ENCODE measurements at places on chromosomes 16 and 17.

GRCh38 chr17:60562421-60562820, 36.4 kb upstream of the APPBP2 start:
- no peak for DNase-seq

GRCh38 chr17:82876602-82877379, 37.0 kb upstream of the ZNF750 start:
- peak; percentile 73 for DNase-seq

GRCh38 chr17:50891577-50891989, 25.4 kb upstream of the TOB1 start:
- DNase-seq, result no peak

DNA sequence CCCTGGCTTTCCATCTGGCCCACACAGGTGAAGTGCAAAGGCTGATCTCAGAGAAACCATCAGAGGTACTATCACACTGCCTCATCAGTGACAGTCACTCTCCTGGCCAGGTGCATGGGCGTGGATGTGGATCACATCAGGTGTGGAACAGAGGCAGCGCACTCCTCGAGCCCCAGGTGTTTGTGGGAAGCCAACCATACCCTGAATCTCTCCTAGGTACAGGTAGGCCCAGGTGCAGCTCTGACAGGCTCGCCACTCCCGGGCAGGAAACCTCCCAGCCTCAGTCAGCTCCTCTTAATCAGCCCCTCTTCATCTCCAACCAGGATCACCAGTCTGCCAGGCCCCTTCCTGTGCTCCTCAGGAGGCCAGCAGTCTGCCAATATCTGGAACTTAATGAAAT, 31.7 kb downstream of the TLE7 start:
- DNase-seq, result no peak

GRCh38 chr17:48754500-48755261, 26.1 kb upstream of the HOXB13 start:
- no peak for DNase-seq

GRCh38 chr17:45702666-45703266, 81.4 kb upstream of the CRHR1 start:
- DNase-seq, result no peak

GRCh38 chr16:20675488-20676267, 21.8 kb downstream of the ACSM1 start:
- peak; percentile 75 for DNase-seq

DNA sequence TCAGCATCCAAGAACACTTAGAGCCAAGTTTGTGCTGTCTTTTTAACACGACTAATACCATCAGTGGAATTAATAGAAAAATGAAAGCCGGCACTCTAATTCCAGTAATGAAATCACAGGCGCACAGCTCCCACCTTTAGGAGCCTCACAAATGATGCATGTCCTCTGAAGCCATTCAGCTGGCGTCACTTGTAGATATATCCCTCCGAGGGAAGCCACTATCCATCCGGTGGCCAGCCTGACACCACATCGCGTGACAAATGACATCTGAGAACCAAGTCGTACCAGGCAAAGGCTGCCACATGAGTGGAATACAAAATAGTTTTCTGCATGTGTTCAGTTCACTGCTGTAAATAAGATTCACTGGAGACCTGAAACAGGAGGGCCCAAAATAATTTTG, 205.6 kb downstream of the GRIN2A start:
- no peak for DNase-seq

- DNase-seq, result peak; percentile 80
Observed at GRCh38 chr17:17416400-17417360, 60.1 kb upstream of the MED9 start.

DNA sequence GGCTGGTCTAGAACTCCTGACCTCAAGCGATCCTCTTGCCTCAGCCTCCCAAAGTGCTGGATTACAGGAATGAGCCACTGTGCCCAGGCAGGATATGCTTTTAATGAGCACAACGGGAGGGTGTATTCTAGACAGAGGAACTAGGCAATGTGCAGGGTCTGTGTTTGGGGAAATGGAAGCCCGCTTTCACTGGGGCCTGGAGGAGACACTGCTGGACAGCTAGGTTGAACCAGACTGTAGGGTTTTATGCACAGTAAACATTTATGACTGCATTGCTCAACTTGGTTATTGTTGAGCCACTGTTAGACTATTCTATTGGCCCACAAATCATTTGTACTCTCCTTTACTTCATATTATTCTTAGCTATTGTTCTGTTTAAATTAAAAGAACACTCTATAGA, 10.2 kb upstream of the SIAH1 start:
- DNase-seq, result no peak

GRCh38 chr16:962901-963814, 7.6 kb downstream of the LMF1 start:
- DNase-seq, result no peak

DNA sequence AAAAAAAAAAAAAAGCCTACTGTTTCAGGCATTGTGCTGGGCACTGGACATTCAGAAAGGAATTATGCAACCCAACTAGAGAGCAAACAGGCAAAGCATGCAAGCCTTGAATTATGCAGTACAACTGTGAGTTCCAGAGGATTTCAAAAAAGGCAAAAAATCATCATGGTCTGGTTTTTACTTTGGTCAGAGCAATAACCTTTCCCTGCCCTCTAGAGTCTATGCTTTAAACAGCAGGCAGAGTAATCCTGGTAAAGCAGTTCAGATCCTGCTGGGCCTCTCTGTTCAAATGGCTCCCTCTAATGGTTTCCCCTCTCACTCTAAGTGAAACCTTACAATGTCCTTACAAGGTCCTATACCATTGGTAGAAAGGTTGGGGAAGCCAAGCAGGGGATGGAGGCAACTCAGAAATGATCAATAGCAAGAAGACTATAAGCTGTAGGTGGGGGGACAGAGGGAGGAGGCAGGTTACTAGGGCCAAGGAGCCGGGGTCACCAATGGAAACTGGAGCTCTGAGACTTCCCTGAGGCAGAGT, 4.6 kb upstream of the TAF15 start:
- DNase-seq, result peak; percentile 79

DNA sequence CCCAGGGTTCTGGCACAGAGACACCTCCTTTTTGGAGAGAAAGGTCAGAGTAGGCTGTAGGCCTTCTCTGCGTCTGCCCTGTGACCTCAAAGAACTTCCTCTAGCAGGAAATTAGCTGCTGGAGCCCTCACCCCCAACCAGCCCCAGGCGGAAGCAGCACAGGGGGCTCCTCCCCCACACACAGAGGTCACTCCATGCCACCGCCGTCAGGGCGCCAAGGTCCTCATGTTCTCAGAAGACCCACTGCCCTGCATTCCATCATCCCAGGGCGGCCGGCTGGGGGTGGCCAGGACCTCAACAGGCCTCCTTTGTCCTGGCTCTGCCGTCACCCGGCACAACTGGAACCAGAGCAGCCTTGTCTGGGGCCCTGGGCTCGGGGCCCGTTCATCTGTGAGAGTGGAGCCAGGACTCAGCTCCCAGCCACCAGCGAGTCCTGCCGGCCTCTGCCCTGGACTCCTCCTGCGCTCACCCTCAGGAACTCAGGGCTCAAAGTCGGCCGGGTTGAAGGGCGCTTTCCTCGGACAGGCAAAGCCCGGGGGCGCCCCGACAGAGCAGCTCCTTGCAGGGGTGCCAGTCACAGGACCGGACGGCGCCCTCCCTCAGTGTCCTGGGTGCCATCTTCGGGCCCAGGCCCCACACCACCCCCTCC, 1.2 kb downstream of the TMC6 start:
- peak; percentile 66 for DNase-seq

GRCh38 chr17:76268015-76268749, 3.0 kb downstream of the UBALD2 start:
- peak; percentile 56 for DNase-seq

- peak; percentile 29 for DNase-seq
Observed at GRCh38 chr17:16155536-16155935, 59.8 kb downstream of the NCOR1 start.

DNA sequence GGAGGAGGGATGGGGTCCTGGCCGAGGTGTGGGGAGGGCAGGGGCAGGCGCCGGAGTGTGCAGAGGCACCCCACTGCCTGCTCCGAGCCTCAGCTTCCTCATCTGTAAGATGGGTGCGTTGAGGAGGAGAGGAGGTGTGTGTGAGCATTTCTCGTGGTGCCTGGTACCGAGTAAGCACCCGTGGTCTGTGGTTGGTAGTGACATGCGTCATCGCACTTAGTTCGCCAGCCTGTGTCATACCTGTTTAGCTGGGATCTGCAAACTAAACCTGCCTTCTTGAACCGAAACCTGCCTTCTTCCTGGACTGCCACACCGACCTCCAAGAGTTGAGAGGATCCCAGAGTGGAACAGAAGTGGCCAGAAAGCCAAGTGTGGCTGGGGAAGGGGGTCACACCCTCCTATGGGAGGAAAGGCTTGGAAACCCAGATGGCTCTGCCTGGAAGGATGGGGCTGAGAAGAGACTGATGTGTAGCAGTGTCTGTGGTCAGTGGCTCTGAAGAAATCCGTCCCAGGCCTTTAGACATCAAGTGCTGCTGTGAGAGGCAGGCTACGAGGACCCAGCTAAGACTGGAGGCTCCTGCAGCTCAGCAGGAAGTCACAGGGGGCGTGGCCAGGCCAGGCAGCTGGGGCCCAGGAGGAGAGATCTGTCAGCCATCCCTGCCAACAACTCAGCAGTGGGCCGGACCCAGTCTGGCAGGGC, 162.6 kb upstream of the PLCG2 start:
- DNase-seq, result peak; percentile 14

GRCh38 chr17:44354582-44355561, 8.8 kb downstream of the FAM171A2 start:
- DNase-seq, result peak; percentile 71

DNA sequence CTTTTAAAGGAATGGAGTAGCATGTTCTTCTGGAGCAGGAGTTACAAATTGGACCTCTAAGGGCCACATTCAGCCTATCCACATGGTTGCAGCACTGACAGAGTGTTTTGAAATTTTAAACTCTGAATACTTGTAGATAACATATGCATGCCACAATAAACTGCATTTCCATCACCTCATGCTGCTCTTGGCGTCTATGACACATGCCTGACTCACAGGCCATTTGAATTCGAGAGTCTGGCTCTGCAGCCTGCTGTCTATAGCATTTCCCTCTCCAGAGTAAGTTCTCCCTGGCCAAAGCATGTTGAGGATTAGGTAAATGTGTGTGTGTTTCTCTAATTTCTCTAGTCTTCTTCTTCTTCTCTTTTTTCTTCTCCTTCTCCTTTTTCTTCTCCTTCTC, 28.7 kb upstream of the MYOCD start:
- no peak for DNase-seq

GRCh38 chr17:13025258-13025627, 7.4 kb upstream of the ELAC2 start:
- no peak for DNase-seq

GRCh38 chr16:81946206-81946605, 65.1 kb downstream of the SDR42E1 start:
- DNase-seq, result no peak

DNA sequence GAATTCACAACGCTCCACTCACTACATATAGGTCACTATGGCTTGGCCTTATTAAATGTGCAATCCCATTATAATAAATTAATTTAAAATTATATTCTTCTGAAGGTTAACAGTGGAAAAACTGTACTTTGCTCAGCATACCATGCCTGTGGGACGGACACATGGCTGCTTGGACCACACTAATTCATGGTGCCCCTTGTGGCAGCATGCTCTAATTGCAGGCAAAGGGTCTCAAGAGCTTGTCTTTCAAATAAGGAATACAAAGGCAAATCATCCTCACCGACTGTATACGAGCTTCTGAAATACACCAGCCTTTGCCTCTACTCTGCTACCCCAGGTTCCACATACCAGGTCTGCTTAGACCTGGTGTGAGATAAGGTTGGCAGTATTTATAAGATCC, 11.7 kb downstream of the SMPD3 start:
- peak; percentile 45 for DNase-seq

DNA sequence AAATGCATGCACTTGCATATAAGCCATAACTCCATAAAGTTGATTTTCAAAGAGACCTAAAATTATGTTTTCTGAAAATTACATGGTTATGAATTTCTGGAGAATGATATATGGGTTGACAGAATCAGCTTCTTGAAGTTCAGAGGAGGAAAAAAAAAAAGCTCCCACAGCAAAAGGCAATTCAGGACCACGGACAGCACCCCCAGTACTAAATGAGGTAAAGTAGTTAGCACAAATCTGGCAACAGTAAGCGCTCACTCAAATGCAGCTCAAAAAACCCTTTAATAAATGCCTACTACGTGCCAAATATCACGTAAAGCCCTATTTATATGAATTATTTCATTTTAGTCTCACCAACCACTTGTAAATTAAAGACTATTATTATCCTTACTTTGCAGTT, 135.2 kb downstream of the SHISA9 start:
- peak; percentile 17 for DNase-seq

GRCh38 chr17:59512844-59513385, 52.5 kb upstream of the DHX40 start:
- DNase-seq, result no peak

DNA sequence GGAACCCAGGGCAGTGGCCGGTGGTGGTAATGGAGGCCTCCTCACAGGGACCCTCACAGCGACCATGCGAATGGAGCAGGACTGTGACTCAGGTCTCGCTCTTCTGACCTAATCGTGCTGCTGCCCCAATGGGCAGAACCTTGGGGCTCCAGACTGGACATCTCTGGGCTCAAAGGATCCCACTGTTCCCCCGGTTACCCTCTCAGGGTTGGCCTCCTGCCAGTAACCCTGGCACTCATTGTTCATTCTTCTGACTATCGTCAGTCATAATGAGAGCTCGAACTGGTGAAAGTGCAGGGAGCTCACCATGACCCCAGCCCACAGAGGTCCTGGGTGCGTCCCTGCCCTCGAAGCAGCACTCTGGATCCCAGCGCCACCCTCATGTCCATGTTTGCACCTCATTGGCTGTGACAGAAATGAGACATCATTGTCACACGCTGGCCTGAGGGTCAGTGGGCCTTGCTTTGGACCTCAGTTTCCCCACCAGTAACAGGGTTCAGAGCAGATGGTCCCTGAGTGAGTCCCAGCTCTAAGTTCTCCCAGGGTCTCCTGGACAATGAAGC, 4.0 kb upstream of the NPRL3 start:
- peak; percentile 52 for DNase-seq

DNA sequence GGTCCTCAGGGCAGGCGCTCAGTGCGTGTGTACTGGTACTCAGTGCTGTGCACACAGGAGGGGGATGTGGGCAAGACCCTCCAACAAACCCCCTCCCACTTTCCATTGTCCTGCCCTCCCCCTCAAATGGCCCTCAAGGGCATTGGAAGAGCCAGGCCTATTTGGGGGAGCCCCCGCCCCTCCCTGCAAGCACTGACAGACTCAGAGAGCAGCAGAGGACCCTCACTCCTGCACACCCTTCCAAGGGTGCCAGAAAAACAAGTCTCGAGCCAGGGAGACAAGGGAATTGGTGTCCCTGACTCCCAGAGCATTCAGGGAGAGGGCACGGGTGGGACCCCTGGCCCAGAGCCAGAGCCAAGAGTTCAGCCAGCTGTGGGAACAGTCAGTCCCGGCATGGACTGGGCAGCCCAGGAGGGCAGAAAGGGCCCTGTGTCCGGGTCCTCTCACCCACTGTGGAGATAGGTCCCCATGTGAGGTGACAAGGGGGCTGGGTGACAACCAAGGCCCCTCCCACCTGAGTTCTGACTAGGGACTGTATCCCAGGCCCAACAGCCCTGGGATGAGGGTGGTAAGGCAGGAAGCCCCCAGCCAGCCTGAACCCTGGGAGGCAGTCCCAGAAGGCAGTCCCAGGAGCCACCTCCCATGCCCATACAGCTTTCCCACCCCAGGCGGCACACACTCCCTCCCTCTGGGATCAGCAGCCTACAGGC, 12.1 kb upstream of the KRTAP17-1 start:
- no peak for DNase-seq

- no peak for DNase-seq
Observed at GRCh38 chr16:81744911-81745310, 34.2 kb upstream of the PLCG2 start.

- DNase-seq, result no peak
Observed at GRCh38 chr17:54844233-54844632, 56.4 kb upstream of the TOM1L1 start.

- no peak for DNase-seq
Observed at GRCh38 chr17:37100231-37100630, 151.5 kb downstream of the AATF start.

Data from erythroblast (primary cell).